Endodermal cell (in vitro differentiated cells): ENCODE measurements at places on chromosomes 11 and 22. TPM values are rescaled to one million over a fixed set of nuclear protein-coding genes. Genes with fewer than 3 reads are reported as not detected.
A peak's percentile ranks its signal among the peaks of the same experiment; 100 is the strongest.

- peaks cover 23% of the 10 kb centered on the region for H3K36me3 ChIP-seq
- no peaks in the 10 kb centered on the region for H3K4me1 ChIP-seq
- no peaks in the 10 kb centered on the region for H3K27me3 ChIP-seq
- DNase-seq, result no peak
- no peak overlapping the region for H3K4me3 ChIP-seq
These were observed 50.6 kb upstream of the APOA1 start for GRCh38 chr11:116888024-116888423.

DNA sequence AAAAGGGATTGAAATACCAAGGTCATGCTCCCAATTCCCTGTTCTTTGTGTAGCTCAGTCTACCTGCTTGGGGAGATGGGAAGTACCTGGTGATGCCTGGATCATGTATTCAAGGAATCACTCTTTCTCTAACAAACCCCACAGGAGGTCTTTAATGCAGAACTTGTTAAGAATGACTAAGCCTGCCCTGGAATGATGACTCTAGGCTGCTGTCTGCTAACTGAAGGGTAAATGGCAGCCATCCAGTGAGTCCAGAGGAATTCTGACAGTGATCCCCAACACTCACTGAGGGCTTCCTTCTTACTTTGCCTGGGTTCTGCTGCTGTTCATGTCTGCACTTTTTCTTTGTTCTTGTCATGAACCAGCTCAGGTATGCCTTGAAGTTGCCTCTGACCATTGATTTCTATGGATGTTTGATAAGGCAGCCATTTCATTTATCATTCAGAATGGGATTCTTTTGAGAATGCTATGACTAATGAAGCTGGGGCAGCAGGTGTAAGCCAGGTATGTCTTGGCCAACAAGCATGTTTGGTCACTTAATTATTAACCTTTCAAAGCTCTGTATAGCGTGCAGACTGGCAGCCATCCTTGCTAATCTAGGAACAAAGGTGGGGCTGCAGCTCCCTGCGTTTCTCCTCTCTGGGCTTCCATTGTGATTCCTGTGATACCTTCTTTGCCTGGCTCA lies 11.4 kb downstream of the PRSS23 start:
- no peaks in the 10 kb centered on the region for H3K36me3 ChIP-seq
- H3K27me3 ChIP-seq, result peaks cover 11% of the 10 kb centered on the region
- H3K4me3 ChIP-seq, result no peak overlapping the region
- H3K4me1 ChIP-seq, result peaks cover 18% of the 10 kb centered on the region
- DNase-seq, result peak; percentile 69
- H3K27ac ChIP-seq, result no peak overlapping the region

PHF5A gene
- total RNA-seq, result 71.0 and 71.6 TPM in 2 replicates

OSM gene
- total RNA-seq, result not detected in 3 replicates

- no peaks in the 10 kb centered on the region for H3K36me3 ChIP-seq
- DNase-seq, result peak; percentile 58
- H3K4me1 ChIP-seq, result no peaks in the 10 kb centered on the region
- H3K4me3 ChIP-seq, result no peak overlapping the region
These were observed 41.4 kb upstream of the PCF11 start for GRCh38 chr11:83115551-83115950.

DNA sequence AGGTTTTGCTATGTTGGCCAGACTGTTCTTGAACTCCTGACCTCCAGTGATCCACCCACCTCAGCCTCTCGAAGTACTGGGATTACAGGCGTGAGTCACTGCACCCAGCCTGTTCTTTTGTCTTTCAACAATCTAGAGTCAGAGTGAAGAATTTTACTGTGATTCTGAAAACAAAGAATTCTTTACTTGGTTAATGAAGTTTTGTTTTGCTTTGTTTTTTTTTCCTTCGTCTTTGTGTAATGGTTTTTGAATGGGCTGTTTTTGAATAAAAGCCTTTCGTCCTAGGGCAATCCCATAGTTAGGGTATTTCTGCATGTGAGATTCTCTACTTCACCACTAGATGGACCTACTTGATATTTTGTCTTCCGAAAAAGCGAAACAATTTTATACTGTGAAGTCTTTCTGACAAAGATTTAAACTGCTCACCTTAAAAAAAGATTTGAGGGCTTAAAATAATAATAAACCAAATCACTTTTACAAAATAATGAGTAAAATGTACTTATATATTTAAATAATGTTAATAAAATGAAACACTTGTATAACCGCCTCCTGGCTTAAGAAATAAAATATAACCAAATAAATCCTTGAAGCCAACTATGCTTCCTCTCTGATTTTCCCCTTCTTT lies 43.4 kb upstream of the SC5D start:
- H3K36me3 ChIP-seq, result no peaks in the 10 kb centered on the region
- no peaks in the 10 kb centered on the region for H3K27me3 ChIP-seq
- peak; percentile 53 for DNase-seq
- no peak overlapping the region for H3K4me3 ChIP-seq
- H3K27ac ChIP-seq, result no peak overlapping the region

DNA sequence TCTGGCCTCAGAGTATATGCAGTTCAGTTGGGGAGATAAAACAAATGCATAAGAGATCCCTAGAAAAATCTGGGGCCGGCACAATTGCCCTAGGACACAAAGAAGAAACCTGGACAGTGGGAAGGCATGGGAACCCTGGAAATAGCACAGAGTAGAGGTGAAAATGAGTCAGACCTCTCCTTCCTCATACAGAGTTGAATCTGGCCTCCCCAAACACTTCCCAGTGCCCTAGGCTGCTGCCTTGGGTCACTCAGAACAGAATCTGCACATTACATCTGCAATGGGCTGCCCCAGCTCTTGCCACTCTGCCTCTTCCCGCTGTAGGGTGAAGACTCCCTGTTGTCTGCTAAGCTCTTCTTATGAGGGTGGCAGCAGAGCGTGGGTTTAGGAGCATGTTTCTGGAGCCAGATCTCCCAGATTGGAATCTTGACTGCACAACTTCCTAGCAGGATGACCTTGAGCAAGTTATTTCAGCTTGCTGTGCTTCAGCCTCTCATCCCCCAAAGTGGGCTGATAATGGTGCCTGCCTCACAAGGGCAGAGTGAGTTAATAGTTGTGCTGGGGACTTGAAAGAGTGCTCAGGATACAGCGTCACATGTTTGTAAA lies 47.1 kb upstream of the NECTIN1 start:
- H3K27ac ChIP-seq, result no peak overlapping the region
- no peaks in the 10 kb centered on the region for H3K4me1 ChIP-seq
- no peak overlapping the region for H3K4me3 ChIP-seq
- peaks cover 13% of the 10 kb centered on the region for H3K27me3 ChIP-seq
- DNase-seq, result no peak
- H3K36me3 ChIP-seq, result no peaks in the 10 kb centered on the region

GRCh38 chr22:44023404-44024287 lies 456 bp upstream of the PARVB start:
- peak overlapping the region; percentile 72 for H3K4me3 ChIP-seq
- no peaks in the 10 kb centered on the region for H3K36me3 ChIP-seq
- no peaks in the 10 kb centered on the region for H3K27me3 ChIP-seq
- H3K27ac ChIP-seq, result no peak overlapping the region
- DNase-seq, result peak; percentile 77
- no peaks in the 10 kb centered on the region for H3K4me1 ChIP-seq

GTSE1 gene
- total RNA-seq, result 39.5 and 40.2 TPM in 2 replicates

USH1C gene
- 1.9 to 3.9 TPM (median 2.8 TPM) in 3 replicates for total RNA-seq

DNA sequence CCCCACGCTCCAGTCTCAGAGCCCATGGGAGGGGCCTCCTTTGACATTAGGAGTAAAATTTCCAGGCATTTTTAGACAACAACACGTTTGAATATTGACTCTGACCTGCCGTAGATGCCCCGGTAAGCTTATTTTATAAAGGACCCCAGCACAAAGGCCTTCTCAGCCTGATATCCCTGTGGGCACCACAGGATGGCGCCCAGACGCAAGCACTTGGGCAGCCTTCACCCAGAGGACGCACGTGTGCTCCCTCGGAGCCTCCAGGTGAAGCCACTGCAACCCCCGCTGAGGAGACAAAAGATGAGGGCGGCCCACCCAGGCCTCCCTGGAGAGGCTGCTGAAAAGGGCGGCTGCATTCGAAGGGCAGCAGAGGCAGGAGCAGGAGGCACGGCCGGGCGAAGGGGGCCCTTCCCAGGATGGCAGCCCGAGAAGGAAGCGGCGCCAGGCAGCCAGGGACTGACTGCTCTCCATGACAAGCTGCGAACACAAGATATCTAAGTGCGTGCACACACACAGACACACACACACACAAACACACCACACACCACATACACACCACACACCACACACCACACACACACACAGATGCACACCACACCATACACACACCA lies 15.2 kb upstream of the TH start:
- DNase-seq, result peak; percentile 82
- no peak overlapping the region for H3K4me3 ChIP-seq
- H3K27me3 ChIP-seq, result peaks cover 6% of the 10 kb centered on the region
- no peaks in the 10 kb centered on the region for H3K4me1 ChIP-seq

A4GALT gene
- total RNA-seq, result 4.0 to 5.3 TPM (median 4.6 TPM) in 3 replicates

GRCh38 chr22:47071078-47071806 lies 308.8 kb downstream of the TBC1D22A start:
- no peak overlapping the region for H3K4me3 ChIP-seq
- H3K36me3 ChIP-seq, result peaks cover 5% of the 10 kb centered on the region
- H3K4me1 ChIP-seq, result no peaks in the 10 kb centered on the region
- H3K27me3 ChIP-seq, result no peaks in the 10 kb centered on the region
- H3K27ac ChIP-seq, result peak overlapping the region; percentile 82
- peak; percentile 18 for DNase-seq
